D341Med (cell line): ENCODE measurements at places on chromosomes 7 and 10.

DNA sequence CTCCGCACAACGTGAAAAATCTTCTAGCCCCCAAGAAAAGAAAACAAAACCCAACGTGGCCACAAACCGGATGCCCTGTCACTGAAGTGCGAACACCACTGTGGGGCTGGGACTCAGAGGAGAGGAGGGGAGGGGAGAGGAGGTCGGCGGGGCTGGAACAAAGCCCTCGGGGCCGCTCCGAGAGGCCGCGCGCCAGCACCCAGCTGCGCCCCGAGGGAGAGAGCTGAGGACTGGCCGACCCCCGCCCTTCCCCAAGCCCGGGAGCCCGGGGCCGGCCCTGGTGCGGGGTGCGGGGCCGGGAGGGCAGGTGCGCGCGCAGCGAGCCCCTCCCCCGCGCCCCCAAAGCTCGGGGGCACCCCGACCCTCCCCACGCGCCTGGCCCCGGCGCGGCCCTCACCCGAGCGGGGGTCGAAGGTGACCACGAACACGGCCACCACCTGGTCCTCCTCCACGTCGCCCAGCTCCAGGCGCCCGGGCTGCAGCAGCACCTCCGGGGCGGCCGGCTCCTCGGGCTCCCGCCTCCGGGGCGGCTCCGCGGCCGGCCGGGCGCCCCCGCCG lies 398 bp downstream of the DENND11 start:
- DNase-seq, result peak; percentile 80

- no peak for DNase-seq
Observed at GRCh38 chr10:59172567-59172966, 3.9 kb upstream of the PHYHIPL start.

GRCh38 chr7:151877911-151878835 lies 1.3 kb upstream of the PRKAG2 start:
- no peak for DNase-seq

GRCh38 chr7:37410305-37411229 lies 38.1 kb downstream of the ELMO1 start:
- no peak for DNase-seq

DNA sequence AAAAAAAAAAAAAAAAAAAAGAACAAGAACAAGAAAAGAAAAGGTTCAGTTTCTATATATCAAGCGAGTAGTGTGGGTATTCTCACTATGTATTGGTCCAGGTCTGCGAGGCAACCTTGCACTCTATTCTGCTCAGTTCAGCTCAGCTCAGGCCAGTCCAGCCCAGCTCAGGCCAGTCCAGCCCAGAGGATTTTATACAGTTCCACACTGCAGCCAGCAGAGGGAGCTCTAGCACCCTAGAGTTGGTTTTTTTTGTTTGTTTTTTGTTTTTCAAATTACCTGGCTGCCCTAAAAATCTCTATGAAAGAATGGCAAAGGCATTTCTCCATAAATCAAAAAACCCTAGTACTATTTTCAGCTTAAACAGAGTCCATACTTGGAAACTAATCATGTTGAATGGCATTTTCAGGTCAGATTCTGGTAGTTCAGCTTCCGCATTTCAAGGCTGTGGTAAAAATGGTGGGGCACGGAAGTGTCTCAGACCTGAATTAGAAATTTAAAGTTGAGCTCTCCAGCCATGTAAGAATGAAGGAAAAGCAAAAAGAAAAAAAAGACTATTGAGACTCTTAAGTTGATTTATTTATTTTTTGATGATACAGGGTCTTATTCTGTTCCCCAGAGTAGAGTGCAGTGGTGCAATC lies 55.2 kb upstream of the GSDME start:
- peak; percentile 72 for DNase-seq

- DNase-seq, result no peak
Observed at GRCh38 chr7:101167645-101168411, 2.5 kb upstream of the VGF start.

DNA sequence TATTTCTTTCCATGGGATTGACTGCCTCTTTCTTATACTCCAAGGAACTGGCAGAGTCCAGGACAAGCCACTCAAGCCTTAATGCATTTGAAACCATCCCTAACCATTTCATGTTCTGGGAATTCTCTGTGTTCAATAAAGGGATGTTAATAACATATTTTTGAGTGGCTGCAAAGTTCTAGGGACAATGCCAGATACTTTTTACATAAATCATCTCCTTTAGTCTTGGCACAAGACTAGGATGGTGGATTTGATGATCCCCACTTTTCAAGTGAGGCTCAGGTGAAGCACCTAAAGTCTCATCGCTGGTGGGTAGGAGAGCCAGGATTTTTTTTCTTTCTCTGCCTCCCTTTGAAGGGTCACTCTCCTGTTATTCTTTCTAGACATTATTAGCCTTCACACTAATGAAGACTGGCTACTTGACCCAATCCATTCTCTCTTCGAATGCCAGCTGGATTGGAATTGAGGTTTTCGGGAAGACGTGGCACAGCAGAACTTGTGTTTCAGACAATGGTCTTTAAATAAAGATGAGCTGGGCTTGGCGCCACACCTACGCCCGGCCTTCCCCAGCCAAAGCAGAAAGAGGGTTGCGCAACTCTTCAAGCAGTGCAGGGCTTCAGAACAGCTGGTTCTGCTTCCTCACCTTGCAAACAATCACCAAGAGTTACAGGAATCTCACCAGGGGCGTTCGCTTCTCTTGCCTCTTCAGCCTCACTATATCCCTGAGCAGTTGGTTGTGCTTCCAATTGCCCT lies 73.8 kb upstream of the BMPER start:
- no peak for DNase-seq

GRCh38 chr10:88293651-88294230 lies 289.4 kb downstream of the RNLS start:
- no peak for DNase-seq

GRCh38 chr10:33621101-33621500 lies 286.6 kb upstream of the NRP1 start:
- no peak for DNase-seq

DNA sequence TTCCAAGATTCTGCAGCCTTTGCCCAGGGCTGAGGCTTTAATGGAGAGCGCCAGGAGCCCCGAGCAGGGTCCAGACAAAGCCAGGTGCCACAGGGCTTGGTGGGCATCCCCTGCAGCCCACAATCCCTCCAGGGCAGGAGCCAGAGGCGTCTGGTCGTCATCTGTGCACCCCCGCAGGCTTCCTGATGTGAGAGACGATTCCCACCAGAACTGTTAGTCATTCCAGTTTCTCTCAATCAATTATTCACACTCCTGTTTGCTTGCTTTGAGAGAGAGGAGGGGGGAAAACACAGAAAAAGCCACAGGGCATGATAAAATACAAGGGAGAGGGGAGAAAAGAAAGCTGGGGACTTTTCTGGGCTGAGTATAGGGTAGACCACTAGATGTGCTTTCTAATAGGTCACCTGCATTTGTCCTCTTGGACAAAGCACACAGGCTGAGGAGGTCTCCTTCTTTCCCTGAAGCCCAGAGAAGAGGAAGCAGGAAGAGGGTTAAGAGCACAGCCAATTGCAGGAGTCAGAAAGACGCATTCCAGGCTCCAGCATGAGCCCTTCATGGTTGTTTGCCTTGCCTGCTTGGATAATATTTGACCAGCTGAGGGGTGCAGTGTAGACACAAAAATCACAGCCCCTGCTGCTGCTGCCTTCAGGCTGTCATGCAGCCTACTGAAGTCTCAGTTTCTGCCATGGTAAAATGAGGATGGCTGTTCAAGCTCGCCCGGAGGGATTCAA lies 194.4 kb downstream of the PLXNA4 start:
- DNase-seq, result no peak

DNA sequence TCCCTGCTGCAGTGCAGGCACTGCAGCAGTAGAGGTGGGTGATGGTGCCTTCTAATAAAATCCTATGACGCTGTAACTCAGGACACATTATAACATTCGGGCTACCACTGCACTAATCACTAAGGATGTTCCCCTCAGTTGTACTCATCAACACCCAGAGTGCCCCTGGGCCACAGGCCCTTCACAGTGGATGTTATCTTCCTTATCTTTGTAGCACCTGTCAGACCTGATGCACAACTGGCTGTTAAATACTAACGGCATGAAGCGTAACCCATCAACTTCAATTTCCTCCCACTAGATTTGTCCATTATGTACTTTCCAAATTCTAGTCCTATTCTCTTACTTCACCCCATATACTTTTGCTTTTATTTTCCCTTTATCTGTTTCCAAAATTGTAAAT lies 66.3 kb downstream of the PARD3 start:
- no peak for DNase-seq

DNA sequence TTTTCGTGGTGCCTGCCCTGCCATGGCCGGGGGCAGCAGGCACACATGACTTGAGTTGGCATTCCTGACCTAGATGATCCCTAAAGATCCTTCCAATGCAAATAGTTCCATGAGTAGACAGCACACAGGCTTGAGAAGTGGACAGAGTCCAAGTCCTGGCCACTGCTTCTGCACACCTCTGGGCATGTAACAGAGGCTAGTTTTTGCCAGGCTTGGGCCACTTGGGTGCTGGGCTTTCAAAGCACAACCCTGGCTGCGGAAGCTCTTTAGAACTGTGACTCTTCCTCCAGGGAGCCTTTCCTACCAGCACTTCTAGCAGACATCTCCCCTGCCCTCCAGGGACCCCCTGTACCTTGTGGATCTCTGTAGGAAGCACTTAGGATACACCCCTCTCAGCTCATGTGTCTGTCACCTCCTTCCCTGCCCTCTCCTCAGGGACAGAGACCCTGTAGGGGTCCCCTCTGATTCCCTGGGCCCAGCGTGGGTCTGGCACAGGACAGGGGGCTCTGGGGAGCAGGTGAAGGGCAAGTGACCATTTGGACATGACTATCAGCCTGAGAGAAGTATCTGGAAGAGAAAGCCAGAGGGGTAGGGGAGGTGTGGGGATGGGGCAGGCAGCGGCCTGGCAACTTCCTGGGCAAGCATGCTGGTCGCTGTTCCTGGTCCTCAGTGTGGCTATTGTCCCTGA lies 36.2 kb downstream of the ZCCHC24 start:
- DNase-seq, result no peak
